ENCODE measurements at places on chromosomes 5 and 9. TPM values are rescaled to one million over a fixed set of nuclear protein-coding genes. Genes with fewer than 3 reads are reported as not detected.

The CORO2A gene
- 9.9 TPM for total RNA-seq

The SLC6A7 gene
- 0.38 TPM for total RNA-seq

- peaks cover 11% of the 10 kb centered on the region for H3K4me1 ChIP-seq
- H3K27me3 ChIP-seq, result peaks cover 16% of the 10 kb centered on the region
- no peaks in the 10 kb centered on the region for H3K36me3 ChIP-seq
- no peak for DNase-seq
Observed at GRCh38 chr9:110588296-110588695, 8.8 kb upstream of the SVEP1 start.

GRCh38 chr5:165057145-165057544 lies 1551.7 kb downstream of the MAT2B start:
- no peak overlapping the region for H3K4me3 ChIP-seq
- H3K4me1 ChIP-seq, result no peaks in the 10 kb centered on the region
- no peak overlapping the region for H3K27ac ChIP-seq
- no peaks in the 10 kb centered on the region for H3K36me3 ChIP-seq
- H3K27me3 ChIP-seq, result no peaks in the 10 kb centered on the region
- no peak for DNase-seq

GRCh38 chr5:132369474-132370180 lies at the start of gene SLC22A5:
SLC22A5 (plus strand) TSS chr5:132369710; CDS start chr5:132369973, 263 bp downstream.
- H3K27ac ChIP-seq, result peak within 1 kb of the TSS; percentile 94
- peaks cover 38% of the 10 kb centered on the region for H3K4me1 ChIP-seq
- H3K27me3 ChIP-seq, result no peaks in the 10 kb centered on the region
- peak; percentile 81 for DNase-seq
- H3K36me3 ChIP-seq, result peaks cover under 1% of the 10 kb centered on the region
- H3K4me3 ChIP-seq, result peak within 1 kb of the TSS; percentile 90

DNA sequence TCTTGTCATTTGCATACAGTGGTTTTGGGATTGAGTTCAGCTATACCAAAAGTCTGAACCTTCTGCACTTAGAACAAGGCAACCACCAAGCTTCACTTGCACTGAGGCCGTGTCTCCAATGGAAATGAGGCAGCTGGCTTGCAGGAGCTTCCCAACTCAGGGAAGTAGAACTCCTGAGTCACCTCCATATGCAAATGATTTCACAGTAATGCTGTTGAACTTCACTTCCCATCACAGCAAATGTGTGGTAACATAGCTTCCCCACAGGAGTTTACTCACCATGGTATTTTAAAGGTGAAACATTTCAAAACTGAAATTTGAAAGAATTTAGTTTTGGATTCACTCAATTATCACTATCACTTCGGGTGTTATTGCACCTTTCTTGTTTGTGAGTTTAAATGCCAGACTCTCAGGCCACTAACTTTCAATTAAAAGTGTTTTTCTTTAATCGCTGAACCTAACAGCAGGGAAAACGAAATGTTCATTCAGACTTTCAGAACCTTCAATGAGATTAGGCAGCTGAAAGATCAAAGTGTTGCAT lies 9.0 kb downstream of the CD274 start:
- no peak for DNase-seq
- H3K4me1 ChIP-seq, result no peaks in the 10 kb centered on the region
- no peak overlapping the region for H3K27ac ChIP-seq
- H3K36me3 ChIP-seq, result no peaks in the 10 kb centered on the region
- H3K4me3 ChIP-seq, result no peak overlapping the region

- H3K27ac ChIP-seq, result no peak overlapping the region
- H3K4me1 ChIP-seq, result no peaks in the 10 kb centered on the region
- H3K27me3 ChIP-seq, result no peaks in the 10 kb centered on the region
- DNase-seq, result no peak
Observed at GRCh38 chr5:39877479-39877878, 452.7 kb upstream of the DAB2 start.

GRCh38 chr5:52452098-52452497 lies 335.6 kb upstream of the ITGA1 start:
- H3K36me3 ChIP-seq, result no peaks in the 10 kb centered on the region
- H3K4me3 ChIP-seq, result no peak overlapping the region
- no peaks in the 10 kb centered on the region for H3K27me3 ChIP-seq
- DNase-seq, result no peak
- no peak overlapping the region for H3K27ac ChIP-seq
- H3K4me1 ChIP-seq, result peaks cover 4% of the 10 kb centered on the region

DNA sequence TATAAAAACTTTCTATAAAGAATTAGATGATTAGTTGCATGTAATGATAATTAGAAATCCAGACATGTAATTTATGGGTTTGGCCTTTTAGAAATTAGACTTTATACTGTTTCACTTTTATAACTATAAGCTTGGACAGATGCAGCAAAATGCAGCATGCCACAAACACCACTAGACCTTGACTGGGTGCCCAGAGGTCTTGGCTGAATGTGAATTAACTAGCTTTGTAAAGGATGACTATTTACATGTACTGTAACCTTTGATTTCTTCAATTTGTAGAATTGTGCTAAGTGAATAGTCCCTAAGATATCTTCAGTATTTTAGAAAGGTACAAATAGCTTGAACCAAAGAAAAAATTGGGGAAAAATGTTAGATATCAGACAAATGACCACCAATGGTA lies 2168.1 kb downstream of the MAT2B start:
- H3K27ac ChIP-seq, result no peak overlapping the region
- H3K4me1 ChIP-seq, result no peaks in the 10 kb centered on the region
- H3K36me3 ChIP-seq, result no peaks in the 10 kb centered on the region
- H3K4me3 ChIP-seq, result no peak overlapping the region
- DNase-seq, result no peak
- H3K27me3 ChIP-seq, result no peaks in the 10 kb centered on the region

- DNase-seq, result peak; percentile 45
- no peak overlapping the region for H3K4me3 ChIP-seq
- H3K4me1 ChIP-seq, result peaks cover 5% of the 10 kb centered on the region
- H3K36me3 ChIP-seq, result peaks cover 3% of the 10 kb centered on the region
- no peak overlapping the region for H3K27ac ChIP-seq
Observed at GRCh38 chr5:1761453-1761755, 38.2 kb downstream of the MRPL36 start.

- no peaks in the 10 kb centered on the region for H3K4me1 ChIP-seq
- DNase-seq, result no peak
- no peak overlapping the region for H3K4me3 ChIP-seq
- peaks cover 4% of the 10 kb centered on the region for H3K27me3 ChIP-seq
Observed at GRCh38 chr9:117835798-117836197, 131.6 kb downstream of the TLR4 start.
